Activated naive CD8-positive, alpha-beta T cell treated with anti-CD3 and anti-CD28 coated beads, Interleukin-2, amount 50 U/mL, for 24 hours (primary cell): ENCODE measurements at places on chromosomes 2 and 18.

- DNase-seq = no peak
Measured at GRCh38 chr18:39911716-39912115, 2043.3 kb upstream of the PIK3C3 start.

- no peak for DNase-seq
Measured at GRCh38 chr18:23716516-23716915, 27.3 kb downstream of the LAMA3 start.

DNA sequence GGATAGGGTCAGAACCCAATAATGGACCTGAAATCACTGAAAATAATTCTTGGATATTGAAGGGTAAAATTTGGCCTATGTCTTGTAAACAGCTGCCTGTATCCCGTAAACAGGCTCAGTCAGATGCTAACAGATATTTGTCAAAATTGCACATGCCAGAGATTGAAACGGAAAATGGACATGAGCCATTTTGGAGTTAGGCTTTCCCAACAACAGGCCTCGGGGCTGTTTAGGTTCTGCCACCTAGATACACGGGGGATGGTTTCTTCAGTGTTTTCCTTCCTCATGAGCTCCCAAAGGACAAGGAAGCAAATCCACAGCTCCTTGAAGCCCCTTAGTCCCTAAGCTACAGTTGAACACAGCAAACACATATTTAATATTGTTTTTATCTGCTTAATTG lies 204.2 kb upstream of the FOSL2 start:
- no peak for DNase-seq

GRCh38 chr2:144942516-144943256 lies 422.8 kb upstream of the ZEB2 start:
- no peak for DNase-seq

GRCh38 chr2:144937910-144938709 lies 418.2 kb upstream of the ZEB2 start:
- no peak for DNase-seq
